NCI-H1417 (cell line): ENCODE measurements at places on chromosomes 13 and 19.
A peak's percentile ranks its signal among the peaks of the same experiment; 100 is the strongest.

DNA sequence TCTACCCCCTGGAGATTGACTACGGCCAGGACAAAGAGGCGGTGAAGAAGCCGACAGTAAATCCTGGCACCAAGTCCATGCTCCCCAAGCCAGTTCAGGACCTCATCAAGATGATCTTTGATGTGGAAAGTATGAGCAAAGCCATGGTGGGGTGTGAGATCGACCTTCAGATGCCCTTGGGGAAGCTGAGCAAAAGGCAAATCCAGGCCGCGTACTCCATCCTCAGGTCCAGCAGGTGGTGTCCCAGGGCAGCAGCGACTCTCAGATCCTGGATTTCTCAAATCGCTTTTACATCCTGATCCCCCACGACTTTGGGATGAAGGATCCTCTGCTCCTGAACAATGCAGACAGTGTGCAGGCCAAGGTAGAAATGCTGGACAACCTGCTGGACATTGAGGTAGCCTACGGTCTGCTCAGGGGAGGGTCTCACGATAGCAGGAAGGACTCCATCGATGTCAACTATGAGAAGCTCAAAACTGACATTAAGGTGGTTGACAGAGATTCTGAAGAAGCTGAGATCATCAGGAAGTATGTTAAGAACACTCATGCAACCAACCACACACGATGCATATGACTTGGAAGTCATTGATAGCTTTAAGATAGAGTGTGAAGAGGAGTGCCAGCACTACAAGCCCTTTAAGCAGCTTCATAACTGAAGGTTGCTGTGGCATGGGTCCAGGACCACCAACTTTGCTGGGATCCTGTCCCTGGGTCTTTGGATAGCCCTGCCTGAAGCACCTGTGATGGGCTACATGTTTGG lies 24.0 kb upstream of the ANKRD10 start:
- DNase-seq = no peak

DNA sequence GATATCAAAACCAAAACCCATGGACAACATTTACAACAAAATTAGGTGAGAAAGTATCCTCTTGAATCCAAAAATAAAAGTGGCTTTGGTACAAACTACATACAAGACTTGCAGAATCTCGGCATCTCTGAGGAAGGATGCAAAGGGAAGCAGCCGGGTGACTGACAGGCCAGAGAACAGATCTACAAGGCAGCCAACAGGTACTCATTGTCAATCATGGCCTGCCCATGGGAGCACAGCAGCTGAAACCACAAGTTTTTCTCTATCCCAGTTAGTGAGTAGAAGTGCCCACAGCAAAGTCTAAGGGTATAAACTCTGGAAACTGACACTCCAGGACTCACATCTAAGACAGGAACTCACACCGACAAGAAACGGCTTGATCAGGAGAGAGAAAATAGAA lies 74.5 kb downstream of the TBC1D4 start:
- no peak for DNase-seq

GRCh38 chr19:54606230-54606629 lies 12.8 kb downstream of the LILRA1 start:
- no peak for DNase-seq

DNA sequence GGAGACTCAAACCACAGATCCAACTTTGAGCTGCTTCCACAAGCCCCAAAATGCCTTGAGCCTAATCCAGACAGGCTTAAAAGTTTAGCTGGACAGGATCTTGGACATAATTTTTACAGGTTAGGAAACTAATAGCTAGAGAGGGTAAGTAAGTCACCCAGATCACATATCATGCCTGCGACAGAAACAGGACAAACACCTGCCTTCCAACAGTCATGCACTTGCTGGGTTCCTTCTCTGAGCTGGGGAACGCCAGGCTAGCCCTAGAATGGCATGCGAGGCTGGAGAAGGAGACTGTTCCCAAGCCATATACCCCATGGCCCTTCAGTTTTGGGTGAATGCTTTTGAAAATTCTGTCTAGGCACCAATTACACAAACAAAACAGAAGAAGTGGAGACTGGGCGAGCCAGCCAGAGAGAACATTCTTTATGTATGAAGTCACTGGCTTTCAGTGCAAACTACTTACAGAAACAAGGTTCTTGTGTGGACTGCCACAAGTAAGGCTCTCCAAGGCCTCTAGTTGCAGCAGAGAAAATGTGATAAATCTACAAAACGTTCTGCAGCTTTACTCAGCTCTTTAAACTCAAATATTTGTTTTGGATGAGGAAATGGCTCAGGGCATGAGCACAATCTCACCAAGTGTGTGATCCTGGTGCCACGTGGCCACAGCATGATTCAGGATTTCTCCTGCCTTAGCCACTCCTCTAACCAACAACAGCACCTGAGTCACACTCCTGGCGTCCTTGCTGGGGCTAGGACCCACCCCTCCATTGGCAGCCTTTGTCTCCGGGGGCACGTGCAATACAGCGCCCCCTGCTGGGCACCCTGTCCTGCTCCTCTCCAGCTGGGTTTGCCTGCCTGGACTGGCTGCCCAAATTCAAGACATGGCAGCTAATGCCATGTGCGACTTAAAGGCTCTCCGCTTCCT lies 73.4 kb upstream of the UBL3 start:
- DNase-seq = peak; percentile 42

DNA sequence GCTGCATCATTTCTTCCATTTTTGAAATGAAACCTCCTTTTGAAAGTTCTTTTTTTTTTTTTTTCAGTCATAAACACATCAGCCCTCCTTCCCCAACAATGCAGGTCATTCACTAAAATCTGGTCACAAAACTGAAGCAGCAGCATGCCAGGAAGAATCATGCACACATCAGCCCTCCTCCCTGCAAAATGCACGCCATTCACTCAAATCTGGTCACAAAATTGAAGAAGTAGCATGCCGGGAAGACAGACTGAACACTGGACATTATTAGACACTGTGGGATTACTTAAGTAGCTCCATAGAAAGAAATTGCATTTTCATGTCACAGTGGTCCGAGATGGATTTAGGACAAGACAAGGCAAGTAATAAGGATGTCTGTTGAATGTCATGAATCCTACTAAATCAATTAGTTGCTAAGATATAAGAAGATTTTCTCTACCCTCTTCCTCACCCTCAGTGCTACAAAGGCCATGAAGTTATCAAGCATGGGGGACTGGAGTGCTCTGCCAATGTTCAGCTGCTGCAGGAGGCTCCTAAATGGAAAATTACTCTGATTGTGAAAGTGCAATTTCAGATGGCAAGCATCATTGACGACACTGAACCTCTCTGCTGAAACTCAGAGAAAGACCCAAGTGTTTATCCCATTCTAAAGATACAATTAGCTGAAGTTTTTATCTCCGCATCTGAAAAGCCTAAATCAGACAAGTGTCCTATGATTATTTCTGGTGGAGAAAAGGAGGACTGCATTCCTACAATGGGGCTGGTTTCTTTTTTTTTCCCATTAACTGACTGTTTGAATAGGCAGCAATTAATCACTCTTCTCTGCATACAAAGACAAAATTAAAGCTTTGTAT lies 913.2 kb downstream of the DIAPH3 start:
- DNase-seq = no peak

DNA sequence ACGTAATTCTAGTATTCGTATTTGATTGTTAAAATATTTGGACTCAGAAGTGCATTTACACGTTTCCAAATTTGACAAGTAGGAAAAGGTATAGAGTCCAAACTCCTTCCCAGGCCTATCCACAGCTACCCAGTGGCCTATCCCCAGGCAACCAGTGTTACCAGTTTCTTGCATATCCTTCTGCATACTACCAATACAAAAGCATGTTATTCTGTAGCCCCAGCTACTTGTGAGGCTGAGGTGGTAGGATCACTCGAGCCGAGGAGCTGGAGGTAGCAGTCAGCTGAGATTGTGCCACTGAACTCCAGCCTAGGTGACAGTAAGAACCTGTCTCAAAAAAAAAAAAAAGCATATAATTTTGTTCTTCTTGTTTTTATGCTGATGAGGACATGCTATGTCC lies 67.1 kb downstream of the LRCH1 start:
- no peak for DNase-seq

DNA sequence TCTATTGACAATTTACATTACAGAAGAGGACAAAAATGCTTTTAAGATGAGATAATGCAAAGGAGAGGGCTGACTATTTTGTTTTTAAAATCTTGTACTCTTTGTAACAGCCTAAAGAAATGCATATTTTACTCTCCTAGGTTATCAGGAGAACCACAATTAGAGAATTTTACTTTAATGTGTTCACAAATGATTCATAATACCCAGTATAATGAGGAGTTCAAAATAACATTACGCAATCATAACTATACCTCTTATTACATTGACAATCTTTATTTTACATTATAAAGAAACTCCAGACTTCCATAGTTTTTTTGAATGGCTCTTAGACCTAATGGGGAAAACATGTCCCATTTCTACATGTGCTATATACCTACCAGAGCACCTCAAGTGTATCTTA lies 1089.7 kb downstream of the PCDH17 start:
- no peak for DNase-seq

GRCh38 chr13:99873832-99874430 lies 97.6 kb downstream of the ZIC5 start:
- no peak for DNase-seq

DNA sequence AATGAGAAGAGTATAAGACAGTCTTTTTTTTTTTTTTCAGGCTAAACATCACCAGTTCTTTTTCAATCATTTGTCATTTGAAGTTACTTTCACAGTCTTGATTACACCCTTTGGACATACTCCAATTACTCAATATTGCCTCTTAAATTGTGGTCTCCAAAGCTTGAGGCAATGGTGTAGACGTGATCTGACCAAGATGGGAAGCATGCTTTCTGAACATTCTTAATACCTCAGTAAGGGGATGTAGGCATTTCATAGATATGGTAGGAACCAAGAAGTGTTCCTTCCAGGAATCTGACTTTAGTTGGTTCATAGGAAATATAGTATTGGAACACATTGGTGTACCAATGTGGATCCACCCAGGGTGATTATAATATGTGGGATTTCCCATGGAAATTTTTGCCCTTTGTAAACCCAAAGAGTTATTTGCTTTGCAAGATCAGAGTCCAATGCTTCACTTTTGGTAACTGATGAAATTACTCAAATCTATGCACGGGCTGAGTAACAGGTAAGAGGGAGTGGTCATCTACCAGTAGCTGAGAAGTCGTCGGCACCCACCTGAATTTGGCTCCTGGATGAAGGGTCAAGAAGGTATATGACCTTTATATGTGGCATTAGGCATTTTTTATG lies 62.2 kb downstream of the ERCC5 start:
- no peak for DNase-seq

DNA sequence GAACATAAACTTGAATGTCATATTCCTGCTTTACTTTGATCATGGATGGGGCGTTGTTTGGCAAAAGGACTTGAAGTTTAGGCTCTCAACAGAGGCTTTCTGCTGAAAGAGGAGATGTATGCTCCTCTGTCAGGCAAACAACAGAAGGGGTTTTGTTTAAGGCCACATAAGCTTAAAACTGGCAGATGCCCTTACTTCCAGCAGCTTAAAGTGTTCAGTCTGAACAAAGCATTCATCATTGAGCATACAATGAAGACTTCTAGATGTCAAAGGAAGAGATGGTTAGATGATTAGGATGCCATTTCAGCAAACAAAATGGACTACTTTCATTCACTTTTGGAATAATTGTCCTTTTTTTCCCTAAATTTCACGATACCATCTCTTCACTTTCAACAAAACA lies 484.5 kb downstream of the SLITRK6 start:
- no peak for DNase-seq
